ENCODE measurements at places on chromosomes 3 and 15.

GRCh38 chr3:29283231-29284119 lies 2.6 kb downstream of the RBMS3 start:
- DNase-seq: no peak

GRCh38 chr3:190892395-190892902 lies 30.0 kb upstream of the GMNC start:
- DNase-seq: no peak

DNA sequence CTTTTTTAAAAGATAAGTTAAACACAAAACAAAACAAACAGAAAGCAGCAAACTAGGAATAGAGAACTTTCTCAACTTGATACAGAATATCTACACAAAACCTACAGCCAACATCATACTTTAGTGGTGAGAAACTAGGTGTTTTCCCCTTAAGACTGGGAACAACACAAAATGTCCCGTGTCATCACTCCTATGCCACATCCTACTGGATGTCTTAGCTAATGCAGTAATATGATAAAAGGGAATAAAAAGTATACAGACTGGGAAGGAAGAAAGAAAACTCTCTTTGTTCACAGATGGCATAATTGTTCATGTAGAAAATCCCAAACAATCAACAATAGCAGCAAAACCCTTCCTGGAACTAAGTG lies 45.9 kb downstream of the TMEM45A start:
- no peak for DNase-seq

DNA sequence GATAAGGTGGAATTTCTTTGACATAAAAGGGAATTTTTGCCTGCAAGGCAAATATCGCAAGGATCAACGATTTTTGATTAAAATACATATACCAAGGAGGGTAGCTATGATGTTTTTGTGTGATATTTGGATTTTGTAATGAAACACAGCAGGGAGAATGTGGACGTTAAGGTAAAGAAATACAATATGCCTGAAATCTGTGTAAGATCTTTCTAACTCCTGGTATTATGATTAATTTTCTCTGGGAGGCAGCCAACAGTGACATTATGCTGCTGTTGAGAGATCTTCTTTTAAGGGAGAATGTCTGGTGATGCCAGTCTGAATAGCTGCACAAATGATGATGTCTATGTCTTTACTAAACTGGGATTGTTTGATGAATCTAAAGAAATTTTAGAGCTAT lies 972.2 kb downstream of the SQOR start:
- no peak for DNase-seq

- DNase-seq: no peak
These were observed 38.2 kb downstream of the NBEAL2 start for GRCh38 chr3:47017504-47018268.

- no peak for DNase-seq
These were observed 293.4 kb upstream of the MME start for GRCh38 chr3:154786724-154787123.

- no peak for DNase-seq
These were observed 5.2 kb downstream of the CDHR4 start for GRCh38 chr3:49794431-49794830.

- DNase-seq: no peak
These were observed 28.3 kb upstream of the THBS1 start for GRCh38 chr15:39552556-39552955.

GRCh38 chr15:65695081-65695480 lies 73.3 kb downstream of the SLC24A1 start:
- no peak for DNase-seq

- DNase-seq: no peak
These were observed 269.8 kb downstream of the CHST2 start for GRCh38 chr3:143389388-143389787.

DNA sequence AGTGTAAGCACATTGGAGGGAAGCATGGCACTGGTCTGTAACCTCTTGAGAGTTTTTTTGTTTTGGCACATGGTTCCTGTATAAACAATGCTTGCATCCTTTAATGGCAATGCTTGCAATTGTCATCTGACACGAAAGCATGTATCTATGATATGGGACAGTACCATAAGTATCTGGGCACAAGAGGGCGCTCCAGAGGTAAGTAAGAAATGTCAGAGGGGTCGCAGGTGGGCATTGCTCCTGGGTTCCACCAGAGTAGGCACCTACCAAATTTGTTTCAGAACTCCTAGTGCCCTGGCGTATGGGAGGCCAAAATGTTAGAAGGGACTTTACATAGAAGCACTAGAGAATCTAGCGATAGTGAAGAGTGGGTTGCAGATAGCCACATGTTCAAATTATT lies 58.7 kb upstream of the BCHE start:
- DNase-seq: peak; percentile 74

DNA sequence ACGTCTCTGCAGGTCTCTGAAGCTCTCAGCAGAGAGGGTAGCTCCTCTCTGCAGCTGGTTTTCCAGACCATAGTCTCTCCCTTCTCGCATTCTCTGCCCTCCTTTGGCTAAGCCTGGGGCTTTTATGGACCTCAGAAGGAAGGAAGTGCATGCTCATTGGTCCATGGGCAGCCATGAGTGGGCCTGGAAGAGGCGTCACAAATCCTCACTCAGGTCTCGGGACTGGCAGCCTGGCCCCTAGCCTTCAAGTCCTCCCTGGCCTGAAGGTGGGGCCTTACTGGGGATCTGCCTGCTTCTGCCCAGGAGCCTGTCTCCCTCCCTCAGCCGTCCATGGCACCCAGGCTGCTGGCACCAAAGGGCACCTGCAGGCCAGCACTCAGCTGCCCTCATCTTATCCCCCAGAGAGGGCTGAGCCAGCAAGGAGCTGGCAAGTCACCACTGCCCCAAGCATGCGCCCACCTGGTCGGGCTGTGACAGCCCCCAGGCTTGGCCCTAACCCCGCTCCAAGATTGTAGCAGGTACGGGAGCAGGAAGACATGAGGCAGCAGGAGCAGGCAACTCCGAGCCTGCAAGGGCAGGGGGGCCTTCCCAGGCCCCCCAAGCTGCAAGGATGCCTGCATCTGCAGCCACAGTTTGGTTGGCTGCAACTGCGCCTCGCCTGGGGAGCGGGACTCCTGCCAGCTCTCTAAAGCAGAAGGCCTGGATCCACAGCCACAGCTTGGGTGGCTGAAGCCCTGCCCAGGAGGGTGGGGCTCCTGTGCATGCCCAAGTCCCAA lies 37.4 kb downstream of the GHSR start:
- no peak for DNase-seq

GRCh38 chr15:33730815-33731214 lies 237.5 kb upstream of the CHRM5 start:
- DNase-seq: no peak

GRCh38 chr15:75204340-75205063 lies 2.8 kb downstream of the C15orf39 start:
- peak; percentile 95 for DNase-seq

- peak; percentile 38 for DNase-seq
These were observed 10.6 kb upstream of the CPB1 start for GRCh38 chr3:148816981-148817525.

- DNase-seq: no peak
These were observed 473 bp upstream of the COMMD2 start for GRCh38 chr3:149752788-149753136.

GRCh38 chr15:77656294-77656693 lies 23.6 kb upstream of the LINGO1 start:
- no peak for DNase-seq

- no peak for DNase-seq
These were observed 59.5 kb upstream of the CTSH start for GRCh38 chr15:79004336-79004735.
